ENCODE measurements at places on chromosomes 6 and 20.

- peak; percentile 51 for DNase-seq
Observed at GRCh38 chr20:38222231-38222922, 38.2 kb downstream of the KIAA1755 start.

GRCh38 chr20:56733967-56734366, 104.9 kb downstream of the TFAP2C start:
- no peak for DNase-seq

GRCh38 chr6:91181416-91181815, 594.5 kb upstream of the MAP3K7 start:
- DNase-seq = no peak

DNA sequence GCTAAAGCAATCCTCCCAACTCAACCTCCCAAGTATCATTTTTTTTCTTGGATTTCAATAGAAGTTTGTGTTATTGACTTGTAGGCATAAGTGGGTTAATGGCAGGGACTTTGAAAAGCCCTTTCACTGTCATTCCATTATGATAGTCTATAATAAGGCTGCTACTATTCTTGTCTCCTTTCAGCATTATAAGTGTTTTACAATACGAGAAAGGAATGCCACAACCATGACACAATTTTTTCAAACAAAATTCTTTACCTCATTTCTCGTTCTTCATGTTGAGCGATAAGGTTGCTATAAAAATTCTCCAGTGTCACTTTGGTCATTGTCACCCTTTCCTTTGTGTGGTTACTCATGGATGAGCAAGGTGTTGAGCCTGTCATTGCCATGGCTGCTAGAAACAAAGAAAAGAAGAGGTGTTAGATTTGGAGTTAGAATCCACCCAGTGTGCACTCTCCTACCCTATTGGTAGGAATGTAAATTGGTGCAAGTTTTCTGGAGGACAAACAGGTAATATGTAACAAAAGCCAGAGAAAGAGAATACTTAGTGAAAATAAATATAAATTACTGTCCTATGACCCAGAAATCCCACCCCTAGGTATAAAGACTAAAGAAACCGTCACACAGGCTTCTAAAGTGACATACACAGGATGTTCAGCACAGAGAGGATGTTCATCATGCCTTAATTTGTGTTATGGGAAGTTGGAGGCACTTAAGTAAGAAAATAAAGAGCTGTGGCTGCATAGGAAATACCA, 7.3 kb downstream of the STK38 start:
- DNase-seq = no peak

GRCh38 chr6:145531822-145532221, 203.5 kb downstream of the EPM2A start:
- DNase-seq = no peak

DNA sequence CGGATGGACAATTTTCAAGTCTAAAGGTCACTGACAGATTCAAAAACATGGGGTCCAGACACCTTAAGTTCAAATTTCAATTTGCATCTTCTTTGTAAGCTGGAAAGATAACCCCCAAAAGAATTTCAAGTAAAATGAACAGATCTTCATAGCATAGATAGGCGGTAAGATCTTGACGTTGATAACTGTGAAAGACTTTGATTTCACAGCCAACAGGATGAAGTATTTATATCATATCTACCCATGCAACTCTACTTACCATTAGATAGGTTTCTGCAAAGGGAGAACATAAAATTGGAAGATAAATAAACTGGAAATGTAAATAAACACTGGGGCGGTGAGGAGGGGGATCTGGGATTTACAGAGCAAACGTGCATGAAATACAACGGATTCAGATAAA, 137.8 kb downstream of the IPCEF1 start:
- no peak for DNase-seq

DNA sequence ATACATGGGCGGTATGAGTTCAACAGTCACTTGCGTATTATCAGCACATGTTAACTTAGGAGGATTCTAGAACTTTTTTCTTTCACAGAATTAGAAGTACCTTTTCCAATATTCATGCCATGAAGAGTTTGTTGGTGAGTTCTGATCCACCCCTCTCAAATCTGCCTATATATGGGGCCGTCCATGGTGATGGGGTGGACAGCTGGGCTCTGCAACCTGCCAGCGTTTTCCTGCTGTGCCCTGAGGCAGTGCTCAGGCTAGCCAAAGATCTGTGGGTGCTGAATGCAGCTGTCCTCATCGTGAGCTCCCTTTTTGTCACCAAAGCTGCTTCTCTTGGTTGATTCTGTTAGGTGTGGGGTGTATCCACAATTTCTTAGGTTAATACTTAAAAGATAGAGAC, 88.7 kb downstream of the THBS2 start:
- DNase-seq = no peak

DNA sequence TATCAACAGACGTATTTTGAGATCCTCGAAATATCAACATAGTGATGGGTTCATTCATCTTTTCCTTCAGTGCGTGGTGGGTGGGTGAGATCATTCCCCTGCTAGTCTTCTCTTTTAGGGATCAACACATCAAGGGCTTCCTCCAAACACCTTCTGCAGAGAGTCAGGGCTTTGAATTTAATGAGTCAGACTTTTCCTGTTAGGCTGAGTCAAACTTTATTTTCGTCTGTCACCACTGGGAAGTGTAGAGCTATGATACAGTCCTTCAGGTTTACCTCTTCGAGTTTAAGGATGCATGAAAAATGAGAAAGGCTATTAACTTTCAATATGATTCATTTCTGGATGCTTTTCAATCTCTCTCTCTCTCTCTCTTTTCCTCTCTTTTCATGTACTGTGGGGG, 189.1 kb downstream of the BMP2 start:
- DNase-seq = no peak
